ENCODE measurements at places on chromosomes 6 and 20.

DNA sequence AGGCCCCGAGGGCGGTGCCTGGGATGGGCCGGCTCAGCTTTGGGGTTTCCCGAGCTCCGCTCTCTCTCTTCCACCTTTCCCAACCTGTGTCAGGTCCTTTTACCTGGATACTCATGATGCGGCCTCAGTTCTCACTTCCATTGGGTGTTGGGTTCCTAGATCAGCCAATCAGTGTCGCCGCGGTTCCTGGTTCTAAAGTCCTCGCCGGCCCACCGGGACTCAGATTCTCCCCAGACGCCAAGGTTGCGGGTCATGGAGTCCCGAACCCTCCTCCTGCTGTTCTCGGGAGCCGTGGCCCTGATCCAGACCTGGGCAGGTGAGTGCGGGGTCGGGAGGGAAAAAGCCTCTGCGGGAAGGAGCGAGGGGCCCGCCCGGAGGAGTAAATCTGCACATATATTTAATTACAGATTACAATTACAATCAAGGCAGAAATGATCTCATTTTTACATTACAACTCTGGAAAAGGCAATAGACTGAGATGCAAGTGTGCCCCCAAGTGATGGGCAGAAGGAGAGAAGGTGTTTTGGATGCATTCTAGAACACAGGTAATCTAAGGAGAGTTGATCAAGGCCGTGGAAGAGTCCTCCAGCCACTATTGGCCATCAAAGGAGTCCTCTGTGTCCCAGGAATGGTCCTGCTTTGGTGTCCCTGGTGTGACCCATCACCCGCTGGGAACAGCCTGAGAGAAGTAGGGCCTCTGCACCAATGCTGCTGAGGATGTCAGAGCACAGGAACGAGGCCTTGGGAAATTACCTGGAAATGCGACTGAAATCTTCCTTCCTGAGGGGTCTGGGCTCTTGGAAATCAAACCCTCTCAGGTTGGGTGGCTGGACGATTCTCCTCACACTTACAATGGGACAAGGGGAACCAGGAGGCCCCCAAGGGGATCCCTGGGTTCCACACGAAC, 34.7 kb upstream of the MICB start:
- DNase-seq: peak; percentile 91

DNA sequence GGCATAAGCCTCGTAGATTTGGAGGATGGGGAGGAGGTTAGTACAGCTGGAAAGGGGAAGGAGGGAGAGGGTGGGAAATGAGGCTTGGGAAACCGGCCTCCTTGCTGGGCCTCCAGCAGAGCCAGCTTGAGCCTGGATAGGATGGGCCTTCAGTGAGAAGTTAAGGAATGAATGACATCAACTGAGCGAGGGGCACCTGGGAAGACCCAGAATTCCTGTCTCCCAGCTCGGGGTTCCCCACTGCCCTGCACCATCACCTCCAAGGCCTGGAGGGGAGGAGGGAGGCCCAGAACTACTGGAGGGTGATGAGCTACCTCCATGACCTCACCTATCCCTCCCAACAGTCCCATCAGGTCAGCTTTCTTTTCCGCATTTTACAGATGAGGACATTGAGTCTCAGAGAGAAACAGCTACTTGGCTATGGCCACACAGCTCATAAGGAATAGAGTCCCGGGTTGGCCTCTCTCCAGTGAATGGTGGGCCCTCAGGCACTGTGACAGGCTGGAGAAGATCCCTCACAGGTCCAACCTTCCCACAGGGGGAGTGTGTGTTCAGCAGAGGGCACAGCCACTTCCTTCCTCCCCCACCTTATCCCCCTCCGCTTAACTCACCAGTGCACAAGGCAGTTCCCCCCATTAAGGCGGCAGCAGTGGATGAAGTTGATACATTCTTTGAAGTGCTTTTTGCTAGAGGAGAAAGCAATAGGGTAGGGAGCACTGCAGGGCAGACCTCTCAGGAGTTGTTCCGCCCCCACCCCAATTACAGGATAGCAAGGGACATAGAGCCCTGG, 6.8 kb downstream of the DUSP15 start:
- no peak for DNase-seq

- DNase-seq: no peak
Observed at GRCh38 chr20:11716239-11716944, 201.3 kb upstream of the BTBD3 start.

- DNase-seq: no peak
Observed at GRCh38 chr20:52275181-52275691, 83.7 kb upstream of the ZFP64 start.

DNA sequence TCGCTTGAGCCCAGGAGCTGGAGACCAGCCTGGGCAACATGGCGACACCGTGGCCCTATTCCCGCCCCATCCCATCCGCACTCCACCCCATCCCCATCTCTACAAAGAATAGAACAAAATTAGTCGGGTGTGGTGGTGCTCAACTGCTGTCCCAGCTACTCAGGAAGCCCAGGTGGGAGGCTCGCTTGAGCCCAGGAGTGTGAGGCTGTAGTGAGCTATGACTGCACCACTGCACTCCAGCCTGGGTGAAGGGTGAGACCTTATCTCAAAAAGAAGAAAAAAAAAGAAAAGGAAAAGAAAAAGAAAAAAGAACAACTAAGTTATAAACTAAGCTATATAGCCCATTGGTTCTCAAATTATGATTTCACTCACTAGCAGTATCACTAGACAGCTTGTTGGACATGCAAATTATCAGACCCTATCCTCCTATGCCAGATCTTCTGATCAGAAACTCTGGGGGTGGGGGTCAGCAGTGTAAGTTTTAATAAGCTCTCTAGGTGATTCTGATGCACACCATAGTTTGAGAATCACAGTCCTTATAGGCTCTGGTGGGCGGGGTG, 491 bp upstream of the ITCH start:
- DNase-seq: no peak

DNA sequence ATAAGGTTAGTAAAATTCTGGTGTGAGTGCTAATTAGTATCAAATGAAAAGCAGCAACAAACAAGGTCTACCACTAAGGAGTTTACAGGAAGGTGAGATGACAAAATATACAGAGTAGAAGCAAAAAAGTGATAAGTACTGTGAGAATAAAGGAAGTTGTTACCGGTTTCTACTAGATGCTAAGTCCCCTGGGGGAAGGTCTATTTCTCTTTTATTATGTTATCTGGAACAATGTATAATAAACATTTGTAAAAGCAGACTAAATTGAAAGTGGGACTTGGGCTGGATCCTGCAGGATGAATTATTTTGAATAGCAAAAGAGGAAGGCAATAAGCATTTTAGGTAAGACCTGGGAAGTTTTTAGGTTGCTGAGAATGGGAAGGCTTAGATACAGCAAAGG, 158.7 kb upstream of the SLC22A16 start:
- no peak for DNase-seq

DNA sequence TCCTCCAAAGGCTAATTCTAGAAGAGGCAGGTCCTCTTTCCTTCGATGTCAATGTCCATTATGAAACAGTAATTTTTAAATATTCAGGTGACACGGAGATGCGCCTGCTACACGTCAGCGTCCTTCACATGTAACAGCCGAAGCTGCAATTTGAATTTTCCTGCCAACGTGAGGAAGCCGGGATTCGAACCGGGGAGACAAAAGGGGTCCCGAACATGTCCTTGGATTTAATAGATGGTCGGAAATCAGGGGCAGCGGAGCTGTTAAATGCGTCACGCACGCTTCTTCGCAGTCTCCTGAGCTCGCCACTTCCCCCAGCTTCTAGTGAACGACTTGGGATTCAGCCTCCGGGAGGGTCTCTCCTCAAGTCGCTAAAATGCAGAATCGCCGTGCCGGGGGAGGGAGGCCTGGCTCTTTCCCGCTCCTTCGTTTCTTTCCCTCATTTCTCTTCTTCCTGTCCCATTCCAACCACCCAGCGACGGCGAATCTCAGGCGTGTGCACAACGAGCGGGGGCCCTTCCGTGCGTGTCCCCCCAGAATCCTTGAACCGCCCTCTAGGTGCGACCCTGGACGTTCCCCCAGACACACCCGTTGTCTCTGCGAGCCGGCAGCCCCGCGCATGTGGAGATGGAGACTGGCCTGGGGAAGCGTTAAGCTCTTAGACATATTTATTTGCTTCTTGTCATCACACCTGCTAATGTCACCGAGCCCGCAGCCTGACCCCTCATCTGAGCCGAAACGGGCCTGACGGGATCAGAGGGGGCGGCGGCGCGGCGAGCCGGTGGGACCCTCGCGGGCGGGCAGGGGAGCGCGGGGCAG, 1.3 kb upstream of the FOXC1 start:
- DNase-seq: no peak

DNA sequence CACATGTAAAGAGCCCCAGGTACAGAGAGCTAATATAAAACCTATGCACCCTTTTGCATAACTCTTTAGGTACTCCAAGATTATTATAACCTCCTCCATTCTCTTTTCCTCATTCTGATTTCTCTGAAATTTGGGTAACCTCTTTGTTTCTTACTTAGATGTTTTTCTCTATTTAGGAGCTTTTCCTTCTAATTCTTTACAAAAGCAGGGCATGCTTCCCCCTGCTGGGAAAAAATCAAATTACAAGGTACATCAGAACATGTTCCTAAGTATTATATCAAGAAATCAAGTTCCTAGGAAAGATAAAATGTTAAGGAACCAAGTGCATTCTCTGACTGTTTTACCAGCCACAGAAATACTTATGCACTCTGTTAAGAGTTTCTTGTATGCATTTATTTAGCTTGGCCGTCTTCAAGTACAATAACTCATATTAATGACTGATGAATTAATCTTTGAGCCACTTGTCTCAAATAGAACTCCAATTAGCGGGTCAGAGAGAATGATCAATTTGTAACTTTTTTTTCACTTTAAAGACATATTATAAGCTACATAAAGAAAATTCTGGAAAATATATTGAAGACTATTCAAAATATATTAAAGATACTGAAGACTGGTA, 2.1 kb downstream of the KHDRBS2 start:
- DNase-seq: no peak

DNA sequence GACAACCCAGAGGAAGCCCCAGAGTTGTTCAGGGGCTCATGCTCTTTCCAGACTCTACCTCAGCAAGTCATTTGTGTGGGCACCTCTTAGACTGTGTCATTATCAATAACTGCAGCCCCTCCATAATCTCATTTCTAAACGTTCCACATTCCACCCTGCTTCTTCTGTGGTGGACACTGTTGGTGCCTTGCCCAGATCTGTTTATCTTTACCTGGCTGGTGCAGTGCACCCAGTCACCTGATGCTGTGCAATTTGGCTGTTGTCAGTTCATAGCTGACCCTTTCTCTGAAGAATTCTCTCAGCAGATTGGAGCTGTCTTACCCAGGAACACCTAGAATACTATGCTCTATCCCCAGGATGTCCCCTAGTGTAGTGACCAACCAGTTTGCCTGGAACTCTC, 80.0 kb downstream of the ATRN start:
- DNase-seq: no peak

DNA sequence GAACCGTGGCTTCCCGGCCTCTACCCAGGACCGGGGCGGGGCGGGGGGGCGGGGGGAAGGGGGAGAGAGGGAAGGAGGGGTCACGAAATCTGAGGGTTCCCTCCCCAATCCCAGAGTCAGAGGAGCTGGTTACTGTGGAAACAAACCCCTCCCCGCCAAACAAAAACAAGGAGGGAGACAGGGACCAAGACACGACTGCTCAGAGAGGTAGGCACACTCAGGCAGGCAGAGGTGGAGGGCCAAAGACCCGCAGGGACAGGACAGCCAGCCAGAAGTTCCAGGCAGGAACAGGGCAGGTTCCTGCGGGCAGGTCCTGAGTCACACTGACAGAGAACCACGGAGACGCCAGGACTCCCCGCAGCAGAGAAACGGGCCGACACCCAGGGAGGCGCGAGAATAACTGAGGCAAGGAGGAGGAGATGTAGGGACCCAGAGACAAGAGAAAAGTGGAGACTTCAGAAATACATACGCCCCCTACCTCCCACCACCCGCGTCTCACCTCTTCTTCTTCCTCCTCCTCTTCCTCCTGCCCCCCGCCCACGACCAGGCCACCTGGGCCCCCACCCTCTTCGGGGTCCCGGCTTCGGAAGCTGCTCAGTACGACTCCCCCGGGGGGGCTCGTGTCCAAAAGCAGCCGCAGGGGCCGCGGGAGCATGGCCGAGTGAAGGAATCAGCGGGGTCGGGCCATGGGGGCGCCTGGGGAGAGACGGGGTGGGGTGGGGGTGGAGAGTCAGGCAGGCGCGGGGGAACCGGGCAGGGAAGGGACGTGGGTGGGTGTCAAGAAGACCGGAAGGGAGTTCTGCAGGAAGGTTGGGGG, 578 bp downstream of the RGL2 start:
- DNase-seq: peak; percentile 59

DNA sequence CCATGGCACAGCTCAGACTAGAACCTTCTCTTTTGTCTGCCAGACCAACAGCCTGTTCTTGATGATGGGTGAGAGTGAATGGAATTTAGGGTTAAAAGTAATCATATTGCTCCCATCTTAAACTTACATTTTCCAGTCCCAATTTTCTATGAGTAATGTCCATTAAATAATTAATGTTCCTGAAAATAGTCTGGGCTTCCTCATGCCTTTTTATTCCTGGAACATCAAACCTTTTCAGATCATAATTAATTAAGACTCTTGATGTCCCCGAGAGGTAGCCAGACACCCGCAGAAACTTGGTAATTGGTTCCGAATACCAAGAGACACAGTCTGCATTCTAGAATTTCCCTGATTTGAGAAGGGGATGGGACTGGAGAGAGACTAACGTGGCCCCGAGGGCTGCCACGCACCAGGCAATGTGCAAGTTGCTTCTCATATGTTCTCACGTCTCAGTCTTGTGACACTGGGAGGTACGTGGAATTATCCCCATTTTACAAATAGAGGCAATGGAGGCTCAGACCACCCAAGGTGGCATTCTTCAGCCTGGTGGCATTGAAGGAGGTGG, 78.6 kb upstream of the TOX2 start:
- DNase-seq: no peak

DNA sequence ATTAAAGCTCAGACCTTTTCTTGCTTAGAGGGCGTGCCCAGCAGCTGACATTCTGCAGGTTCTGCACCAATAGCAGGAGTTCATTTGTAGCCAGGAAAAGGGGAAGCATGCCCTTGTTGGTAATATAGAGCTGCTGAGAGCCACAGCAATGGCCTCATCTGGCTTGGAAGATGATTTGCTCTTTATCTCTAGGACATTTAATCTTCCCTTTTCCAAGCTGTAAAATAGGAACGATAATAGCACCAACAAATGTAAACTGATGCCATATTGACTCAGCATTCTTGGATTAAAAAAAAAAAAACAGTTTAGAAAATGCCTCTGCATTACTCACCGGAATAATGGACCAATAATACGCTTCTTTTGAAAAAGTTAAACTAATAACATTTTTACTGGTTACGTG, 93.4 kb upstream of the SLC2A12 start:
- no peak for DNase-seq
